ENCODE measurements at places on chromosomes 7 and 10. TPM values are rescaled to one million over a fixed set of nuclear protein-coding genes. Genes with fewer than 3 reads are reported as not detected.

The INMT gene
- 15.7 TPM for total RNA-seq

The TRPV5 gene
- total RNA-seq: 0.04 TPM

The SH3PXD2A gene
- total RNA-seq: 33.2 TPM

- no peak for DNase-seq
Measured at GRCh38 chr7:130337410-130337971, 7.1 kb upstream of the CPA5 start.

- no peak for DNase-seq
Measured at GRCh38 chr7:43229801-43230200, 117.4 kb downstream of the HECW1 start.

DNA sequence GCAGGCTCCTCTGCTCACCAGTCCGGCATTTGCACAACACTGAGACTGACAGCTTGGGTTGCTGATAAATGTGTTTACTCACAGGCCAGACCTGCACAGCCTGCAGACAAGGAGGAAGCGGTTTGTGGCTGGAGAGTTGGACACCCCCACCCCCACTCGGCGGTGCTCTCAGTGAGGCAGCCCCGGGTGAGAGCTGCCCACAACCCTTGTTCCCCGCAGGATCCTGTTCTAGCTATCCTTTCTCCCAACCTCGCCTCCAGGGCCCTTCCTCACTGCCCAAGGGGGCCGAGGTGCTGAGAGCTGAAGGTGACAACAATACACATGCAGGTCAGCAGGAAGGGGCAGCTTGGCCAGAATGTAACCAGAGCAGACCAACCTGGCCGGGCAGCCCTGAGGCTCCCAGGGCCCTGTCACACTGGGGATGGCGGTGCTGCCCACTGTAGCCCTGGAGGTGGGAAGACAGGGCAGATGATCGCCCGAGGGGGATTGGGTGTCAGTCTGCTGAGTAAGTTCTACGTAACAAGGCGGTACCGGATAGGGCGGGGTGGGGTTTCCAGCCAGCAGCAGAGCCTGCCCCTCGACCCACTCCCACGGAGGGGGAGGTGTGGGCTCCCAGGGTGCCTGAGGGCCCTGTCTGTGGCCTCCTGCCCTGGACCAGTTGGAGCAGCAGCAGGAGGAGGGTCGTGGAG, 2.1 kb upstream of the ADAM8 start:
- DNase-seq: no peak

DNA sequence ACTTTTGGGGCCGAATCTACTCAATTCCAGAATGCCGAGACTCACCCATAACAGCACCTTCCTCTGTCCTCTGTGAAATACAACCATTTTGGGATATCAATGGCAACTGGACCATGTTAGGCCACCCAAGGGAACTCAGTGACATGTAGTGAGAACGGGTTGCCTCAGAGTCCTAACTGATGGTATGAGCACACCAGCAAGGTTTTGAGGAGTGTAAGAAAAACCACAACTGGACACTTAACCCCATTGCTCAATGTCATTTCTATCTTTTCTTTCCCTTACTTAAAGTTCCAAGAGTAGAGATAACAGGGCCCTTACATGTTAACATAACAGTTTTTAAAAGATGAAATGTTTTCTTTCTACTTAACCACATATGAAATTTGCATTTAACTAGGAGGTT, 67.1 kb downstream of the TNS3 start:
- no peak for DNase-seq

DNA sequence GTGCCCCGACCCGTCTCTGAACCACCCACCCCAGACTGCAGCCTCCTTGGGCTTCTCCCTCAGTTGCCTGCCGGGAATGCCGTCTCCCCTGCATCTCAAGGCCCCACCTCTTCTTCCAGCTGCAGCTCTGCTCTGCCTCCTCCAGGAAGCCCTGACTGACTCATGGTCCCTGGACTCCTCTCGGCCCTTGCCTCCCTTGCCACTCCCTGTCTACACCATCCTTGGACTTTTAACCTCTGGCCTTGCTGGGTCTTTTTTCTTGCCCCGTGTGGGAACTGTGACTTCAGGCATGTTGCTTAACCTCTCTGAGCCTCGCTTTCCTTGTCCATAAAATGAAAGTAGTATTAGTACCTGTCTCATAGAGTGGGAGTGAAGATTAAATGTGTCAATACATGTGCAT, 56.3 kb downstream of the C10orf105 start:
- no peak for DNase-seq

DNA sequence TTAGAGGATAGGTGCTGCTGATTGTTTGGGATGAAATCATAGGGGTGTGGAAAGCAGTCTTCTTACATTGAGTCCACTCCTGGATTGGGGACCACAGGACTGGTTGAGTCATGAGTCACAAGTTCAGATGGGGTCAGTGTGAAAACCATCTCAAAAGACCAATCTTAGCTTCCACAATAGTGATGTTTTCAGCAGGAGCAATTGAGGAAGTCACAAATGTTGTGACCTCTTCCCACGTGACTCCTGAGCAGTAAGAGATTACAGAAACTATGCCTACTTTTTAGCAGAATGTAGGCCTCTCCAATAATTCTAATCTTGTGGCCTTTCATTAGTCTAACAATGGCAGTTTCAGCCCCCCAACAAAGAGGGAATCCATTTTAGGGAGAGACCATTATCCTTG, 256.9 kb upstream of the CDC14C start:
- DNase-seq: no peak

Data from muscle of leg (tissue), 16 donors.